LHCN-M2 (cell line): ENCODE measurements at places on chromosomes 4 and X.
A peak's percentile ranks its signal among the peaks of the same experiment; 100 is the strongest.

GRCh38 chr4:150425161-150425560, 156.8 kb upstream of the MAB21L2 start:
- DNase-seq: no peak

DNA sequence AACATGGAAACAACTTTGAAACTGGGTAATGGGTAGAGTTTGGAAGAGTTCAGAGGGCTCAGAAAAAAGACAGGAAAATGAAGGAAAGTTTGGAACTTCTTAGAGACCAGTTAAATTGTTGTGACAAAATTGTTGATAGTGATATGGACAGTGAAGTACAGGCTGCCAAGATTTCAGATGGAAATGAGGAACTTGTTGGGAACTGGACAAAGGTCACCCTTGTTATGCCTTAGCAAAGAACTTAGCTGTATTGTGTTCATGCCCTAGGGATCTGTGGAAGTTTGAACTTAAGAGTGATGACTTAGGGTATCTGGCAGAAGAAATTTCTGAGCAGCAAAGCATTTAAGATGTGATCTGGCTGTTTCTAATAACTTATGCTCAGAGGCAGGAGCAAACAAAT, 5.1 kb upstream of the ARL13A start:
- no peak for DNase-seq

GRCh38 chrX:9582956-9583355, 118.1 kb downstream of the TBL1X start:
- no peak for DNase-seq

- no peak for DNase-seq
Measured at GRCh38 chrX:115023139-115023538, 5.7 kb upstream of the IL13RA2 start.

- no peak for DNase-seq
Measured at GRCh38 chrX:122666601-122667000, 517.5 kb upstream of the GRIA3 start.

GRCh38 chrX:82081027-82081426, 879.1 kb downstream of the SH3BGRL start:
- DNase-seq: no peak

DNA sequence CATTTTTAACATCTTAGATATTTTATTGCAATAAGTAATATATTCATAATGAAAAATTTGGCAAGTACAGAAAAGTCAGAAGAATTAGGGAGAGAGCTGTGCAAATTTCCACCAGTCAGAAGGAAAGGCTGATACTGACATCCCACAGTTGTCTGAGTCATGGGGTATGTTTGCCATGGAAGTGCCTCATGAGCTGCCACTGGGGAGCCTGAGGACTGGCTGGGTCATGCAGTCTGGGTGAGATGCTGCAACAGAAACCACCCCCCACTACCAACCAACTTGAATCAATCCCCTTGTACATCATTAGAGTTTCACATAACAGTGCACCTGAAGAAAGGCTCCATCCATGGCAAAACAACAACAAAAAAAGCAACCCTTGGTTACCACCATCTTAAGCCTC, 45.2 kb upstream of the ENPP6 start:
- DNase-seq: peak; percentile 43

- no peak for DNase-seq
Measured at GRCh38 chrX:64394059-64394873, 986 bp downstream of the MTMR8 start.

DNA sequence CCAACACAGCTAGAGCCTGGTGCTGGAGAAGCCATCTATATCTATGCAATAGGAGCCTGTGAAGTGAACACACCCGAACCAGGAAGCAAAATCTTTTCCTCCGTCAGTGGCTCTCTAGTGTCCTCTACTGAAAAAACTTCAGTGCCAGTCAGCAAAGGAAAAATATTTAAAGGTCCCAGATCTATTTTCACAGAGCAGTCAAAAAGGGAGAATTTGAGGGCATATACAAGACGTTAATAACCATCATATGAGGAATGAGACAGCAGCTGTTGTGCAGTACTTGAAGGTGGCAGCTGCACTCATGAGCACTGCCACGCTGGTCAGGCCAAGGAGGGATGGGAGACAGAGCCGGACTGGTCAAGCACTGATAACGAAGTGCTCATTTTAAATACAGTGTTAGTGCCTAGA, 14.4 kb downstream of the MCUB start:
- DNase-seq: peak; percentile 52
